ENCODE measurements at places on chromosomes 2 and 18.

- DNase-seq, result no peak
Measured at GRCh38 chr18:11981543-11982366, 448 bp downstream of the IMPA2 start.

GRCh38 chr2:140002110-140002509, 1221.9 kb upstream of the NXPH2 start:
- DNase-seq, result no peak

GRCh38 chr2:36059691-36060090, 295.9 kb upstream of the CRIM1 start:
- DNase-seq, result no peak

DNA sequence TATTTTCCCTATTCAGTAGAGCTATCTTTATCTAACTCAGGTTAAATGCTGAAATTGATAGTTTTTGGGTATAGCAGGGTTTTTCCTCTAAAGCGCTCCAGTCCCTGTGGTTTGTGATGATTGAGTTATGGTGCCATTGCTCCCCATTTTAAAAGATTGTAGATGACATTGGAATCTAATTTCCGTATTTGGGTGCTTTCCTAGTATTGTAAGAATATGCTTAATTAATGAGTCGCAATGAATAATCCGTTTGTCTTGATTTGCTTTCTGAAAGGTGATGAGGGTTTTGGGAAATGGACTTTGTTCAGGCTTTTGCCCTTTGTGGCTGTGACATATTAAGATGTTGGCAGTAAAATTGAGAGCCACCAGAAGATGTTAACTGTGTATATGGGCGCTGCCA, 3.9 kb downstream of the RPS7 start:
- no peak for DNase-seq

- DNase-seq, result peak; percentile 51
Measured at GRCh38 chr2:96509114-96509846, 4.1 kb upstream of the NEURL3 start.

GRCh38 chr2:219183151-219183772, 5.2 kb downstream of the RETREG2 start:
- DNase-seq, result no peak

GRCh38 chr2:72185206-72185605, 37.5 kb upstream of the CYP26B1 start:
- DNase-seq, result no peak

DNA sequence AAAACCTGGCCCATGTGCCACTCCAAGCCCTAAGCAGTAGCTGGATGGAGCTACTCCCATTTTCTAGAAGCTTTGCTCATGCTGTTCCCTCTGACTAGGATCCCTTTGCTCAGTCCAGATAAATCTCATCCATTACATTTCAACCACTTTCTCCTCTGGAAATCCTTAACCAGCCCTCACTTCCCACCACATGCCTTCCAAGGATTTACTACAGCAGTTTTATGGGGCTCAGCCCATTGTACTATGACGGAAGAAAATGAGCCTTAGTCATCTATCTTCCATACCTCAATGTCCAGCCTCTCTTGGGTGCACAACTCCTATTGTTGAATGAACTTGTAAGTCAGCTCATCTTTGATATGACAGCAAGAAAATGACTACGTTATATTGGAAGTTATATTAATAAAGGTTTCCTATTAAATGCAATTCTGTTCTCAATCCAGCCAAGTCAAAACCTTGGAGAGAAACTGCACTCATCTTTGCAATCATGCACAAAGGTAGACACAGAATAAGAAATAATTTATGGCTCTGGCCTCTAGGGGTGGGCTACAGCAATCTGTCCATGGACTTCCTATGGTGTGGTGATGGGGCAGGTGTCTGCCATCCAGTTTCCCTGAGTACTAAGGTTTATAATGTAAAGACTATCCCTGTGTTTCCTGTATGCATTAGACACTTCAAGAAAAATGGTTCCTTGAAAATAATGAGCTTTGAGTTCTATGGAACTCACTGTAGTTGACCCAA, 3.4 kb downstream of the B4GALT6 start:
- DNase-seq, result no peak

DNA sequence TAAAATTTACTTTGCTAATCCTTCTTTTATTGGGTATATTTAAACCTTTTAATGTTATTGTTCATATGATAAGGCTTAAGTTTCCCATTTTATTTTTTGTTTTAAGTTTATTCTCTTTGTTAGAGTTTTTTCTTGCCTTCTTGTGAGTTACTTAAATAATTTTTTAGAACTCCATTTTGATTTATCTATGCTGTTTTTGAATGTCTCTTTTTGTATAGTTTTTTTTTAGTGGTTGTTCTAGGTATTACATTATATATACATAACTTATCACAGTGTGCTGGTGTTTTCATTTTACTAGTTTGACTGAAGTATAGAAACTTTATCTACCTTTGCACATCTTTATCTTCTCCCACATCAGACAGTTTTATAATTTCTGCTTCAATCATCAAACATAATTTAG, 49.4 kb upstream of the TGFA start:
- no peak for DNase-seq

DNA sequence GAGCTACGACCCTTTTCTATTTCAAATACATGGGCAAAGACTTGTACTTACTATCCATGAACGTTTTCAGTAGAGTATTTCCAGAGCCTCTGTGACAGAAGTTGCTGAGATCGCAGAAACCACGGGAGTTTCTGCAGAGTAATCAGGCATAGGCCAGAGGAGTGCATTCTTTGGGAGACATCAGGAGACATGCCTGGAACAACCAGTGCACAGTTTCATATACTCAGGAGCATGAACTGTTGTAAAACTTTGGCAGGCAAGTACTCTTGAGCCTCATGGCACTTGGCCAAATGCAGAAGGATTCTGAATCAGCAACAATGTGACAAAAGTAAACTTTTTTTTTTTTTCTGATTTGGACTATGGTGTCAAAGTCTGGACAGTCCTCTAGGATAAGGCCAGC, 307.1 kb downstream of the GRB14 start:
- DNase-seq, result no peak

DNA sequence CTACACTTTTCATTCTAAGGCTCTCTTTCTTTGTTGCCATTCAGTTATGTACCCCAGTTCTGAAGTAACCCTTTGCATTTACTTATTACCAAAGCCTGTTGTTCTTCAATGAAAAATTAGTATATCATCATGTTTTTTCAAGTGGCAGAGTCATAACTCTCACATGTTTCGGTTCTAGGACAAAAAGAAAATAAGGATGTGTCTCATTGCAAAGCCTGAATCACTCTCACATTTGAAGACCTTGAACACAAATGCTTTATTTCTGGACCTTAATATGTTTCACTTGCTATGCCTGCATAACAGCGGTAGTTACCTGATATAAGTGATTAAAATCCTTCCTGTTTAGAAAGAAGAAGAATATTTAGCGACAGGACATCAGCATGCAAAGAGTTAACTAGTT, 49.1 kb downstream of the ZEB2 start:
- no peak for DNase-seq

DNA sequence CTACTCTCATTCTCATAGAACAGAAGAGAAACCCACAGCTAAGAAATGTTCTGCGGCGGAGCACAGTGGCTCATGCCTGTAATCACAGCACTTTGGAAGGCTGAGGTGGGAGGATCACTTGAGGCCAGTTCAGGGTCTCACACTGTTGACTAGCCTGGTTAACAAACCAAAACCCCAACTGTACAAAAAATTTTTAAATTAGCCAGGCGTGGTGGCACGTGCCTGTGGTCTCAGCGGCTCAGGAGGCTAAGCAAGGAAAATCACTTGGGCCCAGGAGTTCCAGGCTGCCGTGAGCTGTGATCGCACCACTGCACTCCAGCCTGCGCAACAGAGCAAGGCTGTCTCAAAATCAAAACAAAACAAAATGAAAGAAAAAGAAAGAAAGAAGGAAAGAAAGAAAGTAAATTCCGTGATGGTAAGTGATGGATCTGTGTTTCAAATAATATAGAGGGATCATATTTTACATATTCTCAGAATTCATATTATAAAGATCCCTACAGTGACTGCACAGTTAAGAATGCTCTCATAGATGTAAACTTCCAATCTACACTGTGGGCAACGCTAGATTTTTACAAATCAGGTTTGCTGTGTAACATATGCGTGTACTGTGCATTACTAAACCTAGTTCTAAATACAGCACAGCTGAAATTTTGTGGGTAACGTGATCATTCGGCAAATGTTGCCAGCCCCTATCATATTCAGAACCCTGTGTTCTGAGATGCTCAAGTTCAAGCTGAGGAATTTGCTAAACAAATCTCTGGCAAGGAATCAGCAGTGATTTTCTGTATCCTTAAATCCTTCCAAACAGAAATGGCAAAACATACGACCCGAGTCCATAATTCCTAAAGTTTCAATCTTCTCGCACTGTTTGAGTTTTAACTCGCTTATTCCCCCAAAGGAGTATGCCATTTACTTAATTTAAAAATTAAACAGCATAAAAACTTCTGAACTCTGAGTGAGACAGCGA, 1.2 kb upstream of the RAB12 start:
- no peak for DNase-seq

GRCh38 chr2:182816866-182817265, 49.6 kb downstream of the FRZB start:
- no peak for DNase-seq

- no peak for DNase-seq
Measured at GRCh38 chr2:183186296-183186695, 62.1 kb downstream of the NUP35 start.

- DNase-seq, result no peak
Measured at GRCh38 chr18:44025421-44025820, 655.3 kb upstream of the SETBP1 start.

DNA sequence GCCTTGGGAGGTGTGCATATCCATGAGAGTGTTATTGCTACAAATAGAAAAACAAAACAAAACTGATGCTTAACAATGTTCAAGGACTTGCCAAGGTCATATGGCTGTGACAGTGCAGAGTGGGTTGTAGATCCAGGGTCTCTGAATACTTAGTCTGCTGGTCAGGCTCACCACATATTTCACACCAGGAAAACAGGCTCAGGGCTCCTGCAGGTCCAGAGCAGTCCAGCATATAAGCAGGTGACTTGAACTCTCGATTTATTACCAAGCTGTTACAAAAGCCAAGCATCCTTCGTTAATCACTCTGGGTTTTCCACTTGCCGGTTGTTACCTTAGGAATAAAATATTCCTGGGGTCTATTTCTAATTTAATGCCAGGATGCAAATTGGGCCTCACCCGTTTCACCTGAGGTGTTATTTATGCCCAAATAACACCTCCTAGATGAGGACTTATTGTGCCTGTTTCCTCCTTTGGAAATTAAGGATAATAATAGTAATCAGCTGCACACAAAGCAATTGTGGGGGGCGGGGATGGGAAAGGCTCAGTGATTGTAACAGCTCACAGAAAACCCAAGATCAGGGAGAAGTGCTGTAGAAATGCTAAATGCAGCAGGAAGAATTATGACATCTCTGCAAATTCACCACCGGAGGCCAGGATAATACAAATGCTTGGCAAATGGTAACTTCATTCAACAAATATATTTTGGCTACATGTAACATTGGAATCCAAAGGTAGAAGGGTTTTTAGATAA, 72.9 kb downstream of the TMEM182 start:
- no peak for DNase-seq

GRCh38 chr2:55718165-55719008, 24.7 kb upstream of the PNPT1 start:
- DNase-seq, result no peak

GRCh38 chr2:109375656-109376055, 238.1 kb downstream of the SEPTIN10 start:
- no peak for DNase-seq

GRCh38 chr18:63831080-63831788, 56.0 kb downstream of the SERPINB7 start:
- no peak for DNase-seq

Data from activated naive CD4-positive, alpha-beta T cell (primary cell).